ENCODE measurements at places on chromosomes 16 and 17. TPM values are rescaled to one million over a fixed set of nuclear protein-coding genes. Genes with fewer than 3 reads are reported as not detected.

DNA sequence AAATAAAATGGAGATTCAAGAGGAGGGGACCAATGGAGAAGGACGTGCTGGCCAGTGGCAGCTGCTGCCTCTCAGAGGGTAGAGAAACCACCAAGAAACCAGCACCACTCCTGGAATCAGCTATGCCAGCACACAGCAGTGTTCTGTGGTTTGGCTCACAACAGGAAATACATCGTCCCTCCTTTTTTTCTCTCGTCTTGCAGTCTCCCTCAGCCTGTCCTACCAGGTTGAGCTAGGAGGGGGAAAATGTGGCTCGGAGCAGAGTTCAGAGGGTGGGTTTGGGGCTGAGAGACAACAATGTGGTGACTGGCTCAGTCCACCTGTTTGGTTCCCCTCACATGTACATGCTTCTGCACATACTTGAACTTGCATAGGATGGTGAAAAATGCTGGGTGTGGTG, 19.9 kb upstream of the SLC16A5 start:
- DNase-seq = no peak

DNA sequence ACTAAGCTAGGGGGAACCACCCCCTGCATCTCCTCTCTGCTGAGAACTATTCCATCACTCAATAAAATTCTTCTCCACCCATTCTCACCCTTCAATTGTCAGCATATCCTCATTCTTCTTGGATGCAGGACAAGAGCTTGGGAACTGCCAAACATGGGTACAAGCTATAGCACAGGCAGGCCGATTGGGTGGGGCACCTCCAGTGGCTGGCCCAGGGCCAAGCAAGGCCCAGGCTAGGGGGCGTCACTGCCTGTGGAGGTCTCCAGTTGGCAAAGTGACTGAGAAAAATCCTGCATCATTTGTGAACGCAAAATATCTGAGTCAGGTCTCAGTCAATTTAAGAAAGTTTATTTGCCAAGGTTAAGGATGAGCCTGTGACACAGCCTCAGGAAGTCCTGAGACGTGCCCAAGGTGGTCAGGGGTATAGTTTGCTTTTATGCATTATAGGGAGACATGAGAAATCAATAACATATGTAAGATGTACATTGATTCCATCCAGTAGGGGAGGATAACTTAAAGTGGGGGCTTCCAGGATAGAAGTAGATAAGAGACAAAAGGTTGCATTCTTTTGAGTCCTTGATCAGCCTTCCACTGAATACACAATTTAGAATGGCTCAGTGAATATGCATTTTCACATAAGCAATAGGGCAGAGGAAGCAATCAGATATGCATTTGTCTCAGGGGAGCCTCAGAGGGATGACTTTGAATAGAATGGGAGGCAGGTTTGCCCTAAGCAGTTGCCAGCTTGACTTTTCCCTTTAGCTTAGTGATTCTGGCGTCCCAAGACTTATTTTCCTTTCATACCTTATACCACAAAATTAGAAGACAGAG, 21.5 kb upstream of the DHRS7B start:
- no peak for DNase-seq

DNA sequence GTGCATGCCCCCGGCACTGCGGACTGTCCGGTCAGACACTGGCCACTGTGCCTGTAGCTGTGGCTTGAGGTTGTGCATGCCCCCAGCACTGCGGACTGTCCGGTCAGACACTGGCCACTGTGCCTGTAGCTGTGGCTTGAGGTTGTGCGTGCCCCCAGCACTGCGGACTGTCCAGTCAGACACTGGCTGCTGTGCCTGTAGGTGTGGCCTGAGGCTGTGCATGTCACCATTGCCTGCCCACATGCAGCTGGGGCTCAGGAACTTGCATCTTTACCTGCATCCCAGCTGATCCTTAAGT, 5.2 kb downstream of the MTHFSD start:
- no peak for DNase-seq

The CCL14 gene
- total RNA-seq = not detected

GRCh38 chr17:81315129-81315884, 20.2 kb upstream of the SLC38A10 start:
- no peak for DNase-seq

The ZDHHC1 gene
- total RNA-seq = 1.0 TPM

GRCh38 chr17:39676198-39676819, 8.1 kb downstream of the PNMT start:
- DNase-seq = no peak

DNA sequence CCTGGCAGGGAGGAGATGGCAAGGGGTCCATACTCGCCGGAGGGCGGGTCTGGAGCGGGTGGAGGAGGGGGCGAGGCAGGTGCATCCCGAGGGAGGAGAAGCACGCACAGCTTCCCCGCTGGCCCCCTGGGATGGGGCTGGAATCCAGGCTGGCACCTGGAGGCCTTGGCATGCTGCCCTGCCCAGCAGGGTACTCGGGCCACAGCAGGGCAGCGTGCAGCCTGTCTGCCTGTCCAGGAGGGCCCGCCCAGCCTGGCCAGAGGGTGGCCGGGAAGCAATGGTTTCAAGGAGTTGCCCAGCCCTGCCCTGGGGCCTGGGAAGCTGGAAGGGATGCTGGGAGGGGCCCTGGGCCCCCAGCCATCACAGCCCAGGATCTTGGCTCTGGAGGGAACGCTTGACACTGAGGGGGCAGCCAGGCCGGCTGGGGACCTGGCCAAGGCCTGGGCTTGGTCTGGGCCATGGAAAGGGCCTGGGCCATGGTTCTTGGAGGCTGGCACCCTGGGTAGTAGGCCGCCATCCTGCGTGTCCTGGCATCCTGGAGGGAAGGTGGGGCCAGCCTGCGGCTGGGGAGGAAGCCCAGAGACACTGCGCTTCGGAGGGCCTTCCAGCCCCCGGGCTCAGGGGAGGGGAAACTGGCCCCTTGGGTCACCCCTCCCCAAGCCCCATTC, 1.1 kb downstream of the GLIS2 start:
- DNase-seq = no peak

DNA sequence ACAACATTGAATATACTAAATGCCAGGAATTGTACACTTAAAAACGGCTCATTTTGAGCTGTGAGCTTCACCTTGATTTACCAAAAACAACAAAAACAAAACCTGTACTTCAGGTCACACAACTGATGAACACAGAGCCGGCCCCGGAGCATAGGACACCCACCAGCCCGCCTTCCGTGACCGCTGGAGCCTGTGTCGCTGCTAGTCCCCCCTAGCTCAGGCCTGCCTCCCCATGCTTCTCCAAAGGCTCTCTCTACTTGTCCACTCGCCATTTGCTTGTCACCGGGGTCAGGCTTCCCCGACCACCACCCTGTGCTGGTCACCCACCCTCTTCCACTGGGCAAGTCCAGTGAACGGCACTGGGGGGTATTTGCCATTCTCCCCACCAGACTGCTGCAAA, 113.8 kb upstream of the TNRC6C start:
- no peak for DNase-seq

GRCh38 chr17:71438631-71439146, 682.1 kb upstream of the SOX9 start:
- DNase-seq = peak; percentile 4

GRCh38 chr17:69762766-69763165, 312.3 kb upstream of the KCNJ16 start:
- no peak for DNase-seq

GRCh38 chr16:5738586-5738985, 641.0 kb upstream of the EEF2KMT start:
- peak; percentile 82 for DNase-seq

Data from Caco-2 (cell line).